ENCODE measurements at places on chromosomes 2 and 18.

DNA sequence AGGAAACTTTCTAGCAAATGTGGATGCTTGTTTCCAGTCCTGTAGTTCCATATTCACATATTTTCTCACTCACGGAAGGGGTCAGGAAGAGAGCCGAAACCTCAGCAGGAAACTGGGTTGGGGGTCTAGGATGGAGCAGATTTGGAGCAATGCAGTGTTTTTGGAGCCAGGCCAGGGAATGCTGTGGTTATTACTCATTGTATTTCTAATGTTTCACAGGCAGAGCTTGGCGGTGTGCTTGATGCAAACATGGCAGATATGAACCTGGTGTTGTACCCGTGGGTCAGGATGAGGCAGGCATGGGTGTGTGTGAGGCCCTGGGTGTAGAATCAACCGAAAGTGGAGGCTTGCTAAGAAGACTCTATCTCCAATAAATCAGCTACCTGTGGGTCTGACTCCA, 34.6 kb upstream of the ACKR3 start:
- no peak for DNase-seq

DNA sequence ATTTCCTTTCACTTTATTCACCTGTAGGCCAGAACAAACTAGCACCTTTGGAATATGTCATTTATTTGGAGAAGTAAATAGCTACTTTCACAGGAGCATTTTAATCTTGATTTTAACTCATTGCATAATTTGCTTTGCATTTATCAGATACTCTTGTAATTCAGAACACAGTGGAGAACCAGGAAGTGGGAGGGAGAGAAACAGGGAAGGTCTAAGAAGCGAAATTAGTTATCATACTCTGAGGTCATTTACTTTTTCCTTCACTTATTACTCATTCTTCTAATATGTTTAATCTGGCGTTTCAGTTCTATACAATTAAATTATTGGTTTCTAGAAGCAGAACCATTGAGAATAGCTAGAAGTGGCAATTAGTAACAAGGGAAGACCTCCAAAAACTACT, 20.7 kb downstream of the RBM44 start:
- no peak for DNase-seq

GRCh38 chr18:51668607-51669006, 471.1 kb upstream of the MEX3C start:
- no peak for DNase-seq

DNA sequence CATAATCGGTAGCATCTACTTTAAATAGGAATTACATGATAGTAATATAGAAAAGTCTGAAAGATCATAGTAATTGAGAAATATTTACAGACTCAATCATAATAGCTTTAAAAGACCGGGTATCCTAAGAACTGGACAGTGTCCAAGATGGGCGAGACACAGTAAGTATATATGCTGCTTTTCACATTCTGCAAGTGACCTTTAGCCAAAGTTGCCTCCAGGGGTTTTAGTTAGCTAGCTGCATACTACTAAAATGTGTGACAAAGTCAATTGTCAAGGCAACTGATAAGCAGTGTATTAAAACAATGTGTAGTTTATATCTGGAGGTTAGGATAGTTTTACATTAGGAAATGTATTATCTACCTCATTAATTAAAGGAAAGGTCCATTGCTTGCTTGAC, 24.6 kb downstream of the CD302 start:
- DNase-seq: no peak

GRCh38 chr2:204260901-204261300, 284.4 kb upstream of the PARD3B start:
- no peak for DNase-seq

- no peak for DNase-seq
Observed at GRCh38 chr2:224253464-224253863, 148.4 kb downstream of the FAM124B start.

DNA sequence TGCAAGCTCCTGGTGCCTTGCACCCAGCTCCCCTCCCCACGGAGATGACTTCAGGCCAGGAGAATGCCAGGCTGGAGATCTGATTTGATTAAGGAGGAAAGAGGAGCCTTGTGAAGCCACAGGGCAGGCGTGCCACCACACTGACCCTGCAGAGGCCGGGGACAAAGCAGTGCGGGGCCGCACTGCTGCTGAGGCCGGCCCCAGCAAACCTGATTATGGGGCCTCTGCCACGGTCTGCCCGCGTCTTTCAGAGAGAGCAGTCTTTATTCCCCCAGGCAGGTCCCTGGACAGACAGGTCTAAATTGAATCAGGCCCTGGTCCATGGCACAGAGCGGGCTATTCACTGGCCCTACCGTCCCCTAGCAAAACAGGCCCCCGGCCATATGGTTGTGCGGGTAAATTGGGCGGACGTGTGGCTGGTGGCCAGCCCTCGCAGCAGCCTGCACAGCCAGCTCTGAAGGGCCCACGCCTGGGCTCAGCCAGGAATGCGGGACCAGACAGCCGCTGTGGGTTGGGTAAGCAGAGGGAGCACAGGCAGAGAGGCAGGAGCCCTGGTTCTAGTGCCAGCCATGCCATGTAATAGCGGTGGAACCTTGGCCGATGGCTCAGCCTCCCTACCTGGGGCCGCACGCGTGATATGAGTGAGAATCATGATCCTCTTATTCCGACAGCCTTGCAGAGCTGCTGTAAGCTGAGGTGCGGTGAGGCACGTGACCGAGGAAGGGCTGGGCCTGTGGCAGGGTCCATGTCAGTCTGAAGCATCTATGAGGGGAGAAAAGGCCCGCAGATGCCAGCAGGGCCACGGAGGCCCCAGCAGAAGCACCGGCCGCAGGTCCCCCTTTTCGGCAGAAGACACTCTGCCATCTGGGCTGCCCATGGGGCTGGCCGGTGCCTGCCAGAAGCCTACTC, 97.3 kb upstream of the MYCN start:
- DNase-seq: no peak

DNA sequence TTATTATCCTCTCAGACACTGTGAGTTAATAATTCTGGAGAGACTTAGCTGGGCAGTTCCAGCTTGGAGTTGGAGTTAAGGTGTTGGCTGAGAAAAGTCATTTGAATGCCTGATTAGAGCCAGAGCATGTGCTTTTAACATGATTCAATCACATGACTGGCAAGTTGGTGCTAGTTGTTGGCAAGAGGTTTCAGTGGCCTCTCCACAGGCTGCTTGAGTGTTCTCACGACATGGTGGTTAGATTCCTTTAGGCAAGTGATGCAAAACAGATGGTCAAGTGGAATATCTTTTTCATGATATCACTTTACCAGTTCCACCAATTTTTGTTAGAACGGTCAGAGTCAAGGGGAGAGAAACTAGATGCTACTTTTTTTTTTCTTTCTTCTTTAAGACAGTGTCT, 262.7 kb upstream of the FN1 start:
- DNase-seq: no peak

DNA sequence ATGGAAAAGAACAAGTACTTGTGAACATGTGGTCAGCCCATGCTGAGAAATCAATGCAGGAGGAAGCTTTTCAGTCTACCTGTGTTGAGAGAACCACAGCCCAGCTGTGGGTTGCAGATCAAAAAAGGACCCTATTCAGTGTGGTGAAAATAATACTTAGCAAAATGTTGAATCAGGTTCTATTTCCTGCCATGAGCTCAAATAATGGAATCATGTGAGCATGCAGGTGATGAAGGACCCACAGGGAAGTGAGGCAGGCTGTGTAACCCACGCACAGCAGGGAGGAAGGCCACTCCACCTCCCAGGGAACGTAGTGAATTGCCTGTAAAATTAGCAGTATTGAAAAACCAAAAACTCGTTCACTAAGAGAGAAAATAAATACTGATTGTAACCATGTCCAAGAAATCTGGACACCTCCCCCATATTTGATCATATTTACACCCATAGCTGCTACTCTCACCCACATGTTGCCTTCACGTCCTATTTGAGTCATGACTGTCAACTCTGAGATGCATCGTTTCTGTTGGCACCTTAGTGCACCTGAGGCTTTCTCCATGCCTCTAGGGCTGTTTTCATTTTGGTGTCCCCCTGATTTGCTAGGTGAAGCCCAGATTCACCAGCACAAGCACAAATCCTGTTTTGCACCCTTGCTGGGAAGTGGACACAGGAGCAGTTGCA, 20.5 kb upstream of the BCL2L11 start:
- DNase-seq: no peak

DNA sequence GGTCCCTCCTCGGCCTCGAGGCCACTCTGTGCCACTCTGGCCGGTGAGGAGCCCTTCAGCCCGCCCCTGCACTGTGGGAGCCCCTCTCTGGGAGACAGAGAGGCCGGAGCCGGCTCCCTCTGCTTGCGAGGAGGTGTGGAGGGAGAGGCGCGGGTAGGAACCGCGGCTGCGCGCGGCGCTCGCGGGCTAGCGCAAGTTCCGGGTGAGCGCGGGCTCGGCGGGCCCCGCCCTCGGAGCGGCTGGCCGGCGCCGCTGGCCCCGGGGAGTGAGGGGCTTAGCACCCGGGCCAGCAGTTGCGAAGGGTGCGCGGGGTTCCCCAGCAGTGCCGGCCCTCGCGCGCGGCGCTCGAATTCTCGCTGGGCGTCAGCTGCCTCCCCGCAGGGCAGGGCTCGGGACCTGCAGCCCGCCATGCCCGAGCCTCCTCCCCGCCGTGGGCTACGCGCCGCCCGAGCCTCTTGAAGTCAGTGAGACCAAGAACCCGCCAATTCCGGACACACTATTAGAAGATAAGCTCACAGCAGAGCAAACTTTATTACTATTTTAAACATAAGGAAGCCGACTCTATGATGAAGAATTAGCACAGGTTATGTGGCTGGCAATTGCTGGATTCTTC, 825.8 kb upstream of the FANCL start:
- no peak for DNase-seq

- DNase-seq: no peak
Observed at GRCh38 chr2:181313845-181314244, 143.3 kb upstream of the ITGA4 start.

GRCh38 chr2:47686018-47686417, 96.9 kb upstream of the MSH6 start:
- no peak for DNase-seq

GRCh38 chr2:213004197-213004821, 147.1 kb downstream of the IKZF2 start:
- no peak for DNase-seq

Measured in activated CD4-positive, alpha-beta T cell treated with anti-CD3 and anti-CD28 coated beads, Interleukin-2, amount 50 U/mL, for 24 hours (primary cell).